AG10803 (cell line): ENCODE measurements at places on chromosomes 13 and 19.

- no peak for DNase-seq
Measured at GRCh38 chr19:55600662-55601028, 557 bp downstream of the ZNF524 start.

DNA sequence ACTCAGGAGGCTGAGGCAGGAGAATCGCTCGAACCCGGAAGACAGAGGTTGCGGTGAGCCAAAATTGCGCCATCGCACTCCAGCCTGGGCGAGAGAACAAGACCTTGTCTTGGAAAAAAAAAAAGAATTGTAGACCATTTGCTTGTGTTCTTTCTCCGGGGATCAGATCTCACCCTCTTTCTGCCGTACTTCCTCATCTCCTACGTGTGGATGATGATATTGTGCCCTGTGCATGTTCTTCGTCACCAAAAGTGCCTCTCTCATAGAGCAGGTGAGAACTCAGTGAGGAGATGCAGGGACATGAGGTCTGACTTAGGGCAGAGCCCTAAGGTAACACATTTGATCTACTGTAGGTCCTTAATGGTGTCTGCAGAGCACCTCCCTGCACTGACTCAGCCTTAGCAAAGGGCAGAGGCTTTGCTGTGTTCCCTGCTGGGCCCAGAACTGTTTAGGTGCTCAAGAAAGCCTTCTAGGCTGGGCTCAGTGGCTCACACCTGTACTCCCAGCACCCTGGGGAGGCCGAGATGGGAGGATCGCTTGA is 1.3 kb downstream of the APOC2 start:
- DNase-seq: no peak

DNA sequence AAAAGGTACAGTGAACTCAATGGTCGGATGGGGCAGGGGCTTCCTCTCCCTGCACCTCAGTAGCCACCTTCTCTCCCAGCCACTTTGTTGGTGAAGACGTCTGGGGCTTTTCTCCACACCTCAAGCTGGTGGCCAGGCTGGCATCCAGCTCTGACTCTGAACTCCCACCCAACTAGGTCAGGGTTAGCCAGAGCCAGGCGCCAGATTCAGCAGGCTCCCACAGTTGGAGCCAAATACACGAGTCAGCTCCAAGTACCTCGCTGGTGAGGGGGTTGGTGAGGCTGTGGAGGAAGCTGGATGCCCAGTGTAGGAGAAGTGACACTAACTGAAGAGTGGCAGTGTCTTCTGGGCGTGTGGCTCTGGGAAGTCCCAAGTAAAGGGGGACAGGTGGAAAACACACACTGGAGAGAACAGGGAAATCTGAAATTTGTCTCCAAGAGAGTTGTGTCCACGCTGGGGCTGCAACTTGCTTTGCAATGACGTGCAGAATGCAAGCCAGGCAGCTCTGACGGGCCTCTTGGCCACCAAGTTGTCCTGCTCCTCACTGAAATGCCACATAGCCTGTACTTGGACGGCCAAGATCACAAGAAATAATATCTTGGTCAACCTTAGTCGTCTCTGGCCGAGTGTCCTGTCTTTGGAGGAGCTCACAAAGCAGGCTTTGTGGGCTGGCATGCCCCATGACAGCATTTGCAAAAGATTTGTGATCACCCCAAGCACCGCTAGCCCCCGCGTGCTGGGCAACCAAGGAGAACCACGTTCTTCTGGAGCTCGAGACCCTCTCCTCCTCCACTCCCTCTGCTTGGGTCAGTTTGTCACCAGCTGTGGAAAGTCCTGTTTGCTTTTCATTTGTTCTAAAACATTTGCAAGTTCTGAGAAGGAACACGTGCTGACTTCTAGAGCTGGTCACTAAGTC is 18.1 kb downstream of the SLC7A1 start:
- peak; percentile 39 for DNase-seq

DNA sequence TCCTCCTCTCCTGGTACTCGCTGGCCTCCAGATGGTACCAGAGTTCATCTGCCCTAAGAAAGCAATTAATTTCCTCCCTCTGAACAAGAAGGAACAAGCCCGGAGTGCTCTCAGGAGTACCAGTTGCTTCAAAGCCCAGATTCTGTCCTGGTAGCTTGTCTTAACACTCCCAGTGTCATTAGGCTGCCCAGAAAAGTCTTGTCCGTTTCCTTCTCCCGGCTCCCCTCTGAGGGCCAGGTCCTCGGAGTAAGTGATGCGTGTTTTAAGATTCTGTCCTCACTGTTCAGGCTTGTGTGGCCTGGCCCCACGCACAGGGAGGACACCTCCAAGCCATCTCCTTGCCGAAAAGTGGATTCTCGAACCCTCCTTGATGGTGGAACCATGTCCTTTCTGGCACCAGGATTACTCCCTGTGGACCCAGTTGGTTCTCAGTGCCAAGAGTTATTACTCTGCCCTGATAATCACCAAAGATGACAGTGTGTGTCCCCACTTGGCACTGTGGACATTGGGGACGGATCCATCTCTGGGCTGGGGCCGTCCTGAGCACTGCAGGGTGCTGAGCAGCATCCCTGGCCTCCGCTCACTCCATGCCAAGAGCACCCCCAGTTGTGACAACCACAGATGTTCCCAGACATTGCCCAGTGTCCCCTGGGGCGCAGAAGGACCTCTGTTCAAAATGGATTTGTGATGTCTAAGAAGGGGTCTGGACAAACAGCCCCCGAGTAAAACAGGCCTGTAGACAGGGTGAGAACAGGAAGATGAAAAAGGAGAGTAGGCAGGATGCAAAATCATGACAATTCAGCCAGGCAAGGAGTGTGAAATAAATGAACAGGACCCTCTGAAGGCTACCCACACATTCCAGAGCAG is 52.4 kb downstream of the RFX2 start:
- no peak for DNase-seq

- no peak for DNase-seq
Measured at GRCh38 chr19:35896643-35897040, 3.7 kb downstream of the NFKBID start.

DNA sequence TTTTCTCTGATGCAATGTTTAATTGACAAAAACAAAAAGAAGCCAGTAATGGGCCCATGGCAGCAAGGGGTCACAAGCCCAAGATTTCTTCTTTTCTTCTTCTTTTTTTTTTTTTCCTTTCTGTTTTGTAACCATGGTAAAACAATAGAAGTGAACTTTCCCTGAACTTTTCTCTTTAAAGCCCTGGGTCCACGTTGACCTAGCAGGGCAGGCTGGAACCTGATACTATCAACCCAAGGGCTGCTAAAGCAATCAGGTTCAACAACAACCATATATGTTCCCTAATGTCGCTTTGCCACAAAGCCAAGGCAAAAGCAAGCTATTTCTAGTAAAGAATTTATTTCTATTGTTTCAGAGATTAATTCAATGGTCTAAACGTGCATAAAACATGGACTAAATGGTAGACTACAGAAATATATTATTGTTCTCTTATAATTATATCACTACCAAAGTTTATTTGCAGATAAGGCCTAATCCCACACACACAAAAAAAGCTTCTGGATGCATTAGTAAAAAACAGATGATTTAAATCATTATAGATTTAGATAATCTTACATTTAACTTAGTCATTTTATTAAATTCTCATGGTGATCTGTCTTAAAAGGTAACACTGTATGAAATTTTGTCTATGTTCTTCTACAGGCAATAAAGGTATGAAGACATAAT is 153.9 kb downstream of the DACH1 start:
- DNase-seq: no peak

DNA sequence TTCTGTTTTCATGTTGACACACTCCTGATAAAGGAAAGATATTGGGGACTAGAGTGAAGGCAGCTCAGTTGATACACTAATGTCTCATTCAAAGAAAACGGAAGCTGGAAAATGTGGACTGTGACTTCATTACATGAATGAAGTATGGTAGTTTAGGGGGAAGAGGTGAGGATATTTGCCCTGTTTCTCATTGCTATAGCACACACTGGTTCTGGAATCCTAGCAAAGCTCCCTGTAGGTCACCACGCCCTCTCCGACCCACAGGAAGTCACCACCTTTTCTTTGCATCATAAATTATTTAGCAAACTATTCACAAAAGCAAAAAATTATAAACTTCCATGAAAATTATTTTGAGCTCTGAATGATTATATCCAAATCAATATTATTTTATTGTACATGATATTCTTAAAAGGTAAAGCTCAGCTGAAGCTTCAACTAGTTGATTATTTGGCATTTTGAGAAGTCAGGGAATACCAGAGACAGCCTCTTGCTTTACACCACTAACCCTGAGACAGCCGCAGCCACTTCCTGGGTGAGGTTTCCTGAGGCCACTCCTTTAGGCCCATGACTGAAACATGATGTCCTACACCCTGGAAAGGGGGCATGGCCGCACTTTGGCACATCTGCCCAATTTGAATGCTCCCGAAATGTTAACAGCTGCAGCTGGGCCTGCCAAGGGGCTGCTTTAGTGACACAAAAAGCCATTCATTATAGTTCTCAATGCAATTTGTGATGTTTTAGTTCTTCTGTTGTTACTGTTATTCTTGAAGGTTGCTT is 50.0 kb upstream of the WDFY2 start:
- no peak for DNase-seq
